ENCODE measurements at places on chromosomes 11 and 22.

GRCh38 chr11:60005360-60005759 is 11.6 kb upstream of the OOSP4B start:
- DNase-seq: no peak

GRCh38 chr22:47476231-47476630 is 713.8 kb downstream of the TBC1D22A start:
- DNase-seq: no peak

DNA sequence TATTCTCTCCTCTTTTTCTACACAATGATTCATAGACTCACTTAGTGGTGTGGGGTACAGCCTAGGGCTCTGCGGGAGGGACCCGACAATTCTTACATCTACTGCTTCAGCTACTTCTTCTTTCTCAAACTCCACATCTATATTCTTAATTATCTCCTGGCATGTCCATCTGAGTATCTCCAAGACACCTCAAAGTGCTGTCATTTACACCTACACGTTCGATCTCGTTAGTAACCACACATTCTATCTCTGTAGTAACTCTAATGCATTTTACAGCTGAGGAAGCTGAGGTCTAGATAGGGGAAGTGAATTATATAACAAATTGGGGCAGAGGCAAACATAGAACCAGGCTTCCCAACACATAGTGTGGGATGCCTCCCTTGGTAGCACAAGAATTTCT is 27.7 kb upstream of the RRM1 start:
- DNase-seq: no peak

GRCh38 chr22:32733196-32733768 is 68.2 kb upstream of the TIMP3 start:
- DNase-seq: no peak

- DNase-seq: peak; percentile 64
Observed at GRCh38 chr11:35277827-35278226, 138.9 kb downstream of the CD44 start.

- no peak for DNase-seq
Observed at GRCh38 chr11:106470230-106470629, 392.8 kb downstream of the AASDHPPT start.

DNA sequence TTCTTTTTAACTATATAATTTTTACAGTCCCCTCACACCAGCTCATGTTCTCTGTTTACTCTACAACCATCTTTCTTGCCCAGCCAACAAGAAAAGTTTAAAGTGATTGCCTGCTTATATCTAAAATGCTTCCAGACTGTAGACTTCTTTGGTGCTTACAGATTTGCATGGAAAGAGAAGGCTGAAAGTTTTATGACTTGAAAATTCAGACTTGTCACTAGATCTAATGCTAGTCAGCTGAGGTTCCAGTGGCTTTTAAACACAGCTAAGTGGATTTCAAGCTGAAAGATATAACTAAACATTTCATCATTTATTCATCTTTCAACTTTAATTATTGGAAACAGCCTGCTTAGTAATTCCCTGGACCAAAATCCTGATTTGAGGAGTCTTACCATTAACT is 178.4 kb downstream of the NAV2 start:
- no peak for DNase-seq

GRCh38 chr22:47190276-47190956 is 428.0 kb downstream of the TBC1D22A start:
- peak; percentile 17 for DNase-seq

DNA sequence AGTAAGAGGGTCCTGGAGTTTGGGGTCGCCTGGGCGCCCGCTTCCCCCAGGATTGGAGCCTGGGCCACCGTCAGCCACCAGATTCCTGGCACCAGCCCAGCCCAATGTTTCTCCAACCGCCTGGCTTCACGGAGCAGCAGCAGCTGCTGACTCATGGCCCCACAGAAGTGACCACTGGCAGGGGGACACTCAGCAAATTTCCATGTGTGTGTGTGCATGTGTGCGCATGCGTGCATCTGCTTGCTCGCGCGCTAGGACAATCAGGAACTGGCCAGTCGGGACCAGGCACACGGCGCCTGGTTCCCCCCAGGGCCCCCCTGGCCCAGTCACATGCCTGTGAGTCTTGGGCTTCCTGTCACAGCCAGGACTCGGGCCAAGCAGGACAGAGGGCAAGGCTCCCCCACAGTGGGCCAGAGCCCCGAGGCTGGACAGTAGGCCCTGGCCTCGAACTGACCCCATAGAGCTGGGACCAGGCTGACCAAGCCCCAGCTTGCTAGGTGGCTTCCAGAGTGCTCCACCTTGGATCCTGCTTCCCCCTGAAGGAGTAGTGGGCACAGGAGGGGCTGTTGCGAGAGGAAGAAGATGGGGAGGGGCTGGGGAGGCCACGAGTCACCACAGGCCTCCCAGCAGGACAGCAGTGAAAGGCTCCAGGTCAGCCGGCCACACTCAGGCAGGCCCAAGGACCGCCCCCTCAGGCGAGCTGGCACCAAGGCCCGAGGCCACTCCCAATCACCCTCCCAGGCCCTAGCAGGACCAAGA is 3.2 kb downstream of the CTSD start:
- no peak for DNase-seq

DNA sequence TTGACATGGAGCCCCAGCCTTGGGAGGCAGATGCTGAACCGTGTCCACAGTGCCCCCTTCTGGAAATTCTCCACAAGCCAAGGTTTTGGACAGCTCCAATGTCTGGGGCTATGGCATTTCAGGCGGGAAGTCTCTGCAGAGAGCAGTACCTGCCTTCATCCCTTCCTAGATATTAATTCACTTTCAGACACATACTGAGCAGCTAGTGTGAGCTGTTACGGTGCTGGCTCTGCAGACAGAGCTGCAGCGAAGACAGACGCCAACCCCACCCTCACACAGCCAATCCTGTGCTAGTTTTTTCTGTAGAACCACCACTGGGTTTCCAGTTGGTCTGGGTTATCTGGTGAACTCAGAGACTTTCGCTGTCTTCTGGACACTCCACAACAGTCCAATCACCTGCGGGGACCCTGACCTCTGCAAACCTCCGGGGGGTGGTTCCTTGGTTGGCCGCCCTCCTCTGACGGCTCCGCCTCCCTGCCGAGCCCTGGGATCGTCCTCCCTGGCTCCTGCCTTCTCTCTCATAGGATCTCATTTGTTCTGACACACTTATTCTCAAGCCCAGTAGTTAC is 9.1 kb downstream of the LMF2 start:
- no peak for DNase-seq

- DNase-seq: no peak
Observed at GRCh38 chr11:103295704-103296103, 186.5 kb downstream of the DYNC2H1 start.

GRCh38 chr11:73912026-73912425 is 35.2 kb downstream of the PAAF1 start:
- no peak for DNase-seq

DNA sequence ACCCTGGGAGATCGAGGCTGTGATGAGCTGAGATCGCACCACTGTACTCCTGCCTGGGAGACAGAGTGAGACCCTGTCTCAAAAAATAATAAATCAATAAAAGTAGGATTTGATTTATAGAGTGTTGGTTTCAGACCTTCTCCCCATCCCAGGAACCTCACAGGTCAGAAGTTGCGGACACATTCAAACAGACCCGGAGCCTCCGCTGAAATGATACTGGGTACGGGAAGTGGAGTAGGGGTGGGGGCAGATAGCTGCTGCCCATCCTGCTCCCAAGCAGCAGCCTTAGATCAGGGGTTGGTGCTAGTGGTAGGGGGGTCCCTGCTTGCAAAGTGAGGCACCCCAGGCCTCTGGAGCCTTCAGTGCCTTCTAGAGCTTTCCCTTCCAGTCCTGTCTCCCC is 7.8 kb downstream of the PRDM11 start:
- no peak for DNase-seq

GRCh38 chr11:65551572-65552387 is 6.4 kb downstream of the LTBP3 start:
- peak; percentile 42 for DNase-seq

DNA sequence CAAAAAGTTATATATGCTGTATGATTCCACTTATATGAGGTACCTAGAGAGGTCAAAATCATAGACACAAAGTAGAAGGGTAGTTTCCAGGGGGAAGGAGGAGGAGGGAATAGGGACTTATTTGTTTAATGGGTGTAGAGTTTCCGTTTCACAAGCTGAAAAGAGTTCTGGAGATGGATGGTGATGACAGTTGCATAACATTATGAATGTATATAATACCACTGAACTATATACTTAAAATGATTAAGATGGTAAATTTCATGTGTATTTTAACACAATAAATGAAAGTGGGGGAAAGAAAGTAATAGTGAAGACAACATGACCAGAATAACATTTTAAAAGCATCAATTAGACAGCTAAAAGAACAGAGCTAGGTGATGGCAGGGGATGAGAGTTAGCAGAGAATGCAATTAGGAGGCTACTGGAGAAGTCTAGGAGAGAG is 51.2 kb downstream of the MRTFA start:
- no peak for DNase-seq

DNA sequence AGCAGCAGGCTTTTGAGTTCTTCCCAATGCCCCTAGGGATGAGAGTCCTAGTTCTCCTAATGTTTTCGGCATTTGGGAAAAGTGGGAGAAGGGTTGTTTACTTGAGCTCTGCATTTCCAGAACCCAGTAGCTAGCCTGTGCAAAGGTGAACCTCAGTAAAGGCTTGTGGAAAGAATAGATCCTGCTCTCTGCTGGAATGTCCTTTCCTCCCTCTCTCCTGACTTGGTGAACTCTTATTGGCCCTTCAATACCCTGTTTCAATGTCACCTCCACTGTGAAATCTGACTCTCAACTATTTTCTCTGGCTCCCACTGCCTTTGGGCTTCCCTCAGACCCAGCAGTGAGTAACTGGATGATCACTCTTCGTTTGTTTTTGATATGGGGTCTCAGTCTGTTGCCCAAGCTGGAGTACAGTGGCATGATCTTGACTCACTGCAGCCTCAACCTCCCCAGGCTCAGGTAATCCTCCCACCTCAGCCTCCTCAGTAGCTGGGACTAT is 2.4 kb upstream of the UVRAG start:
- DNase-seq: no peak

DNA sequence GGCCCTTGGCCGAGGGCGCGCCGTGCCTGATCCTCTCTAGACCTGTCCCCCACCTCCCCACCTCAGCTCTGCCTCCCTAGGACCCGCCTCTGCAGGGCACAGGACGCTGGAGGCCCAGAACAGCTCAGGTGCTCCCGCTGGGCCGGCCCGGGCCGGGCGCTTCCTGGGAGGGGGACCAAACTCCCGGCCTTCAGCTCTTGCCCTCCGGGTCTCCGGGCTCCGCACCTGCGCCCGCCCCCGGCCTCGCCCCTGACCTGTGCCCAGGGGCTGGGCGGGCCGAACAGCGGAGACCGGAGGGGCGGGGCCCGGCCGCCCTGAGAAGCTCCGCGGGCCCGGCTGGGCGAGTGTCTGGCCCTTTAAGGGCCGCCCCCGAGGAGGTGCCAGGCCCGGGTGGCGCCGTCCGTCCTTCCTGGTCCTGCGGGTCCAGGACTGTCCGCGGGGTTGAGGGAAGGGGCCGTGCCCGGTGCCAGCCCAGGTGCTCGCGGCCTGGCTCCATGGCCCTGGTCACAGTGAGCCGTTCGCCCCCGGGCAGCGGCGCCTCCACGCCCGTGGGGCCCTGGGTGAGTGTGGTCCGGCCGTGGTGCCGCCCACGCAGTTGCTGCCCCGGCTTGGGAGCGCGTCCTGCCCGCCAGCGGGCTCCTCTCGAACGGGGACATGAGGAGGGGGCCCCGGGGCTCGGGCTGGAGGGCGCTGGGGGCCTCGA is at the start of gene SSH3:
SSH3 (plus strand) TSS at position 399 of the 703 bp plus-strand sequence; CDS start at position 495, 96 bp downstream.
- peak; percentile 19 for DNase-seq

DNA sequence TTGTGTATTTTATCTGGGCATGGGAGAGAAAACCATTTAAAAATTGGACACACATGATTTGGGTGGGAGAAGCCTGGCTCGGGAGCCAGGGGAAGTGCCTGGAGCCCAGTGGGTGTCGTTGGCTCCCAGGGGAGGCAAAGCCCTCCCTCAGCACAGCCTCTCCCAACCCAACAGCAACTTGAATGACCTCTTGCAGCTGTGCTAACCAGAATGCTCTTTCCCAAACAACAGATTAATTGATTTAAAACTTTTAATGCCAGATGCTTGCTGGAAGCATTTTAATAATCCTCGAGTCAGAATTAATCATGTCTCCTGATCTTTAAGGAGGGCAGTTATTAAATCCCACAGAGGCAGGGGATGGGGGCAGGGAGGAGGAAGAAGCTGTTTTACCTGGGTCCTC is 401.6 kb downstream of the BUD13 start:
- no peak for DNase-seq

DNA sequence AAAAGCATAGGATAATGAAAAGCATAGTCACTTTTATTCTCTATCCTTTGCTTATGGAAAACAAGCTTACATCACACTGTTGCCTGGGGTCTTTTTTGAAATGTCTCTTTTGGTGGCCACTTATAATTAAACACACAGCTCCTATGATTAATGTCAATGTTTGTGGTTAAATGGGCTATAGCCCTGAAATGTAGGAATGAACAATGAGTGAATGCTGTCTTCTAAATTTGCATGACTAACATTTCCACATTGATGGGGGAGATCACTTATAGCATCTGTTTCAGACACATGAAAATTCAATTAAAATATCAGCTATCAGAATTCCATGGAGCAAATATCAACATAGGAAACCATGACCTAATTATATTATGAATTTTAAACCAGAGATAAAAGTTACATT is 171.4 kb upstream of the FAT3 start:
- DNase-seq: no peak

- DNase-seq: no peak
Observed at GRCh38 chr11:94342250-94342649, 37.9 kb downstream of the IZUMO1R start.

DNA sequence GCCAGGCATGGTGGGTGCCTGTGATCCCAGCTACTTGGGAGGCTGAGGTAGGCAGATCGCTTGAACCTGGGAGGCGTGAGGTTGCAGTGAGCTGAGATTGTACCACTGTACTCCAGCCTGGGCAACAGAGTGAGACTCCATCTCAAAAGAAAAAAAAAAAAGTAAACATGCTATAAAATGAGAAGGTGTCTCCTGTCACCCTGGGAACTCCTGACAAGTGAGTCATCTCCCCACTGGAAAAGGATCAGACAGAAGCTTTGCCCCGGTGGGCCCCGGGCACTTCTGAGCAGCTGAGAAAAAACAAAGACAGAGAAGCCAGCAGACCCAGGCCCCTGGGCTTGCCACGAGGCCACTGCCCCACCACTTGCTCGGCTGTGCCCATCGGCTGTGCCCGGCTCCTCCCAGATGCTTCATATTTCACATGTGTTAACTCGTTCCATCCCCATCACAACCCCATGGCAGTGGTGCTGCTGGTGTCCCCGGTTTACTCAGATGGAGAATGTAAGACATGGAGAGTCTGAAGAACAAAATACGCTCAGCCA is 22.3 kb downstream of the TTLL1 start:
- DNase-seq: no peak

GRCh38 chr22:35023692-35024363 is 42.1 kb upstream of the ISX start:
- peak; percentile 40 for DNase-seq

- no peak for DNase-seq
Observed at GRCh38 chr11:15710580-15711275, 596.0 kb downstream of the INSC start.

GRCh38 chr22:50621948-50622722 is 5.8 kb downstream of the ARSA start:
- no peak for DNase-seq
